ENCODE measurements at places on chromosomes 1 and 21.

DNA sequence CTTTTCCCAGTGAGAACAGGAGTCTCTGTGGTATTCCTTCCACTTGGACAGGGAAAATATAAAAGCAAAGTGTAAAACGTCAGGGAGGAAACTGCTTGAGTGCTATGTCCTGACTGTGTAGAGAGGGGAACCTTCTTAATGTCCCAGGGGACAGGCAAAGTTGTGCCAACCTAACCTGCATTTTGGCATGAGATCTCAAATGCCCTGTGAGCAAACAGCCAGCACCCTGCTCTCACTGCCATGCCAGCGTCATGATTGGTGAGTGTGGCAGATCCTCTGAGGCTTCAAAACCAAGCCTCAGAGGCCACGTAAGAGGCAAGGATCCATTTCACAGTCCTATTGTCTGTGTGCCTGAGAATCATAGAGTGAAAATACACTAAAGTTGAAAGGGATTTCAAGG lies 49.7 kb upstream of the RAP1A start:
- no peak for DNase-seq

DNA sequence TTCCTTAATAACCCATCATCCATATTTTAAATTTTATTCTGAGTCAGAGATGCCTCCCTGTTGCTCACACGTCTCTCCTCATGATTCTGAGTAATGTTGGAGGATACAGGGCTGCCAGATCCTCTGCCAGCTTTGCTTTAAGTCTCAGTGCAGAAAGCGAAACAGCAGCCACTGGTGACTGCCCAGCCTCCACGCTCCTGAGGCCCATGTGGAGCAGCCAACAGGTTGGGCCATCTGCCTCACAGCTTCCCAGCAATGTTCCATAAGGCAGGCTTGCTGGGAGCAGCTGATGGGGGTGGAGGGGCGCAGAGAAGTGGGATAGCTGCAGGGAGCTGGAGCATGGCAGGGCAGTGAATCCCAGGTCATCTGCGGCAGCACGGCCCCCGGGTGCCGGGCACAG lies 104.2 kb downstream of the IGSF21 start:
- no peak for DNase-seq

DNA sequence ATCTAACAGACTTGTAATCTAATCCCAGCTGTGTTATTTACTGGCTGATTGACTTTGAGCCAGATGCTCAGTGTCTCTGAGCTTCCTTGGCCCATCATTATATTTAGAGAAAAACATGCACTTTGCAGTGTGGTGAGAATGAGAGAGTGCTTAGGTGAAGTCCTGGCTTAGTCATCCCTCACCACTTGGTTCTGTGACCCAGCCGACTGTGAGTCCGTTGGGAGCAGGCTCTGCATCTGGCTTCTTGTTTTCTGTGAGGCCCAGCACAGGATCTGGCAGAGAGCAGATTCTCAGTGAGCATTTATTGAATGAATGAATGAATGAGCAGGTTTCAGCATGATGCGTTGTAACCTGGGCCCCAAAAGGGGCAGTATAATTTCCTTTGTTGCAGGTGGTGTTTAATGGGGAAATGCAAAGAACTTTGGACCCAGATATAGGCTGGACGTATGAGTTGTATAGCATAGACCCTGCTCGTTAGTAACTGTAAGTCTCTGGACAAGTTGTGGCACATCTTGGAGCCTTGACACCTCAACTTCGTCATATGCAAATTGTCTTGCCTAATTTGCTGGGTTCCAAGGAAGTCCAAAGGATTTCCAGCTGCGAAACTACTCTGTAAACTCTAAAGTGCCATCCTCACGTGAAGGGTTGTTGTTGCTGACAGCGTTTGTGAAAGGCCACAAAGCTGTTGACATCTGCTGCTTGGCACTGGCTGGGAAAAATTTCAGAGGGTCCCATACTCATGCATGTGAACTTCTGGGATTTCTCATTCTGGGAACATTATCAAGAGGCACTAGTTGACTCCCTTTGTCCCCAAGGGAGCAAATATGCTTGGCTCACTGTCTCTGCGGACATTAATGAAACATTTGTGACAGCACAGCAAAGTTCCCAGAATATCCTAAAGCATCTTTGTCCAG lies 138.8 kb upstream of the USP24 start:
- no peak for DNase-seq

- no peak for DNase-seq
Measured at GRCh38 chr21:42299324-42300044, 15.7 kb downstream of the TFF3 start.

DNA sequence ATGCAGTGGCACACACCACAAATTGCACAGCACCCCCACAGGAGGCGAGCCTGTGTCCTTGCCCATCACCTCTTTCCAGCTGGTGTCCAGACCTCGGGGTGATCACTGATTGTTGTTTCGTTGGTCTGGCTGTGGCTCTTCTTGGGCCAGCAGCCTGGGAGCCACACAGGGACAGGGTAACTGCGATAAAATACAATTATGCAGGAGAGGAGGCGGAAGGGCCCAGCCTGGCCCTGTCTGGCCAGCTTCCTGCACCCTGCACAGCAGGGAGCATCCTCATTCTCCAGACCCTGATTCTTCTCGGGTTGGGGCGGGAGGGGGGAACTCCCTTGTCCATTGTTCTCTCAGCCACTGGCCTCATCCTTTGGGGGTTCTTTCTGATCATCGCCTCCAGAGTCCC lies 83.6 kb downstream of the ADARB1 start:
- no peak for DNase-seq

GRCh38 chr1:107875689-107876088 lies 89.3 kb downstream of the VAV3 start:
- DNase-seq = no peak

- no peak for DNase-seq
Measured at GRCh38 chr1:185358957-185359356, 41.9 kb upstream of the IVNS1ABP start.

DNA sequence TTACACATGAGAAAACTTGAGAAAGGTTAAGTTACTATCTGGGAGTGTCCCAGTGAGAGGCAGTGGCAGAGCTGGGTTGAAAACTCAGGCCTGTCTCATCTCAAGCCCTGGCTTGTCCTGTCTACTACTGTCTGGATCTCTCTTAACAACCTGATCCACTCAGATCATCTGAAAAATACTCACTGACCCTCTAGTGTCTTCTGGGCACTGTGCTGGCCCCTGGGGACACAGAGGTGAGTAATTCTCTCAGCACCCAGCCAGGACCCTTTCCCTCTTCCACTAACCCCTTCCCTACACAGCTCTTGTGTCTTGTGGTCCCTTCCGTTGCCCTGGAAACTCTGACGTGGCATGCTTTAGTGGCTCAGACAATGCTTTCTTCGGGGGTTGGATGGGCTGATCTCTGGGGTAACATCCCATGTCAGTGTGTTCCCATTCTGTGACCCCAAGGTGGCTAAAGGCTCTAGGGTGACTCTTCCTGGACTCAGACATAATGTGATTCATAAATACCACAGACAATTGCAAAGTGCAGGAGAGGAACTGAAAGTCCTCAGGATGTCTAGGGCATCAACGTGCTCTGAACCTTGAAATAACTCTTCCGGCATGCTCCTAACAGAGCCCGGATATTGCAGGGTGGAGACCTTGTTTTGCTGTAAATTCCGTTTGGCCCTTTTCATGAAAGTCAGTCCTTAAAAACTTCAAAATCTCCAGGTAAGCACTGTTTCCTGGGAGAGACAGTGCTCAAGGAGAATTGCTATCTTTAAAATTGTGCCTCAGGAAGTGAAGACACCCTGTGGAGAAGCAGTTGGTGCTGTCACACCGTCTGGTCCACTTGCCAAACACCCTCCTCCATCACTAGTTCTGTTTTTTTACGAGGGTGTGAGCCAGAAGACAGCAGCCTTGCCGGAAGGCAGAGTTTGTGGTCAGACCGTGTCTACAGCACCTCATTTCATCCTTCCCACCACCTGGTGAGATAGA lies 4.0 kb downstream of the SHISAL2A start:
- DNase-seq = no peak

- DNase-seq = peak; percentile 73
Measured at GRCh38 chr1:211648980-211649934, 26.2 kb downstream of the NEK2 start.

DNA sequence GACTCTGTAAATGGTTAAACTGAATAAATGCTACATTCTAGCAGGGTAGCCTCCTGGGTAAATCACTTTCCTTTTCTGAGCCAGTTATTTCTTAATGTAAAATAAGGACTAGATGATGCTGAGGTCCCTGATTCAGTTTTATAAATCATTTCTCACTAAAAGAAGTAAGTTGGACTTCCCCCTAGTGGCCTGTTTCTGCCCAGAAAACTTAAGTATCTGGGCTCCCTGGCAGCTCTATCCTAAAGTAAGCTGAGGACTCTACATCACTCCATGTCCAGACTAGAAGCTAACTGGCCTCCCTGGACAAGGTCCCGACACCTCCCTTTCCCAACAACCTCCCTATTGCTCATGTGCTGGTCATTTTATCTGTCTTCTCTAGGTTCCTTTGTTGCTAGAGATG lies 3.0 kb downstream of the GPN2 start:
- DNase-seq = no peak

DNA sequence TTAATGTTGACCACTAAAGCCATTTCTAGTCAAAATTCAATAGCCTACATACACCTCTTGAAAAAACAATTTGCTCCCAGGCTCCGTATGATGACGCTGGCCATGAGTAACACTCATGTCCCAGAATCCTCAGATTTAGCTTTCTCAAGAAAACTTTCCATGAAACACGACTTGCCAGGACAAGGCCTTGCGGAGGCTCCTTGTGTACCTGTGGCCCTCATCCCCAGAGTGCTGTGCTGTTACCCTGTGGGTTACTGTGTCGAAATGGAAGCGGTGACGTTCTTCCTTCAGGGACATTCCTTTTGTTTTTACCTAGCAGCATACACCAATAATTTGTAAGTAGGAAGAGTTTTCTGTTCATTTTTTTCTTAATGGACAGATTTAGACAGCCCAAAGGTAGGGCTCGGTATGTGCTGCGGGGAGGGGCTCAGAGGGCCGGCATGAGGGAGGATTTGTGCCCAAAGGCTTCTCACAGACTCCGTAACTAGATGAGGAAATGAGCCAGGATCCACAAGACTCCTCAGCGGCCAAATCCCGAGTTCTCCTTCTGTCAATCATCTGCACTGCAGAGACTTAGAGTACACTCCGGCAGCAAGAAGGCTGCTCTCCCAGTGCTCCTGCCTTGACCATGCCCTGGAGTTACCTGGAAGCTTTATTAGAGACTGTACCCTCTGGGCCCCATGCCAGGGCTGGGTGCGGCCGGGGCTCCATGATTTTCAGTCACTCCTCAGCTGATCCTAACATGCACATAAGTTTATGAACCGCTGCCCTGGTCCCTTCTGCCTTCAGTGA lies 17.8 kb downstream of the GNG12 start:
- DNase-seq = no peak

- no peak for DNase-seq
Measured at GRCh38 chr1:58727364-58727763, 27.5 kb upstream of the MYSM1 start.

DNA sequence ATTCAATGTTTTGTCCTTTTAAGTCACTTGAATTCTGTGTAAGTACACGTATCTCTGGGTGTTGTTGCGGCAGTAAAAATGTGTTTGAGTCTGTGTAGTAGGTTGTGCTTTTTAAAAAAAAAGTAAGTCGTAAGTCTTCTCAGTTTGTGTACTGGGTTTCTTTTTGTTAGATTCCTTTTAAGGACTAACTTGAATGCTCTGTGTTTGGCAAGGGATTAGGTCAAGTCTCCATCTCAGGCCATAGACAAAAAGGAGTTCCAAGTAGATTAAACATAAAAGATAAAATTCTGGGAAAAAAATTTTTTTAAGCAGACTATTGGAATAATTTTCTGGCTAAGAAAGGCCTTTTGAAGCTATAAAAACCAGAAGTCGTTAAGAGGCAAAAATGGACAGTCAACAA lies 113.1 kb downstream of the ATP5PO start:
- DNase-seq = no peak

- DNase-seq = no peak
Measured at GRCh38 chr1:15626269-15626950, 9.2 kb downstream of the DDI2 start.

DNA sequence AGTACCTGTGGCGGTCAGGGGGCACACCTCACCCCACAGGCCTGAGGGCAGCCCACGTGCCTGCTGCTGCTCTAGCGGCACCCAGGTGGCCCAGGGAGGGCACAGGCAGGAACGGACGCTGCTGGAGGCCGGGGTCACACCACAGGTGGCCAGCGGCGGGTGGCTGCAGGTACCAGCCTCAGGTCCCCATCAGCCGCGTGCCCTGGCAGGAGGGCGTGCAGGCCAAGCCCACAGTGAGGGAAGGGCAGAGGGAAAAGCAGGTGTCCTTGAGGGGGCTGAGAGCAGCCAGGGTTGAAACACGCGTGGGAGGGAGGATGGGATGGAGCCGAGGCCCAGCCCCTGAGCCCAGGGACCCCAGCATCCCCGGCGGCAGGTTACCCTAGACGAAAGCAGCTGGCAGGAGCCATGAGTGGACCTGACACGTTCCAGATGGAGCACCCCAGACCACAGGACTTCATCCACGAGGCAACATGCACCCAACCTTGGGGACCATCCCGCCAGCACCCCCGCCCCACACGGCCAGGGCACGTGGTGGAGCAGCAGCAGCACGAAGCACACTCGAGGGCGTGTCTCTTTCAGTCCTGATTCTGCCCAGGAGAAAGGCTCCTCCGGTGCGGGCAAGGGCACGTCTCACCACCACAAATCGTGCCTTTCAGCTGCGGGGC lies 3.7 kb downstream of the SLC19A1 start:
- DNase-seq = no peak

DNA sequence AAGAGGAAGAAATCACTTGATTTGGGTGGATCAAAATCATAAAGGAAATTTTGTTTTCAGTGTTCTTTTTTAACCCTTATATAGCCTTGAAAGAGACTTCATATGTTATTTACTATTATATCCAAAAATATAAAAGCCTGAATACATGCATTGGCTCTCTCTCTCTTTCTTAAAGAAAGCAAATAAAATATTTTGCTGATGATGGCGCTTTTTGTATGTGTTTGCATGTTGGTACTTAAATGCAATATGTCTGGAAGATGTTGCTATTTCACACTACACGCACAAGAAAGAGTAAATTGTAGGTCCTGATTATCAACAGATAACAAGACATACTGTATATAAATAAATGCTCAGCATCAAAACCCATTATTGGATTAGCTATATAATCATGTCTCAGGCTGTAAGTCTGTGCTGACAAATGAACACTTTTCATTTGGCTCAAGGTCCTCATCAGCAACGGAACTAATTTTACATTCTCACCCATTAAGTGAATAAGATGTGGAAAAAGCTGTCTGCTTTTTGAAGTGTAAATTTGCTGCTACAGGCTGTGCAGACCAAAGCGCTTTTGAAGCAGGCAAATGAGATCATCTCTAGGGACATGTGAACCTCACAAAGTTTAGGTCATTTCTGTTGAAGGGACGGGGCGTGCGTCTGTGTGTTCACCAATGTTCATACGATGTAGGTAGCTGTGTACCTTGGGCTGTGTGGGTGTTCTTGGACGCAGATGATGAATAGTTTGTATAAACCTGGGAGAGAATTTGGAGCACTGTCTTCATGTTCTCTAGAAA lies 122.4 kb upstream of the LMO4 start:
- no peak for DNase-seq
